Activated naive CD4-positive, alpha-beta T cell treated with Interleukin-2 at 50 U/mL for 16 hours (primary cell): ENCODE measurements at places on chromosomes 16 and 17.

DNA sequence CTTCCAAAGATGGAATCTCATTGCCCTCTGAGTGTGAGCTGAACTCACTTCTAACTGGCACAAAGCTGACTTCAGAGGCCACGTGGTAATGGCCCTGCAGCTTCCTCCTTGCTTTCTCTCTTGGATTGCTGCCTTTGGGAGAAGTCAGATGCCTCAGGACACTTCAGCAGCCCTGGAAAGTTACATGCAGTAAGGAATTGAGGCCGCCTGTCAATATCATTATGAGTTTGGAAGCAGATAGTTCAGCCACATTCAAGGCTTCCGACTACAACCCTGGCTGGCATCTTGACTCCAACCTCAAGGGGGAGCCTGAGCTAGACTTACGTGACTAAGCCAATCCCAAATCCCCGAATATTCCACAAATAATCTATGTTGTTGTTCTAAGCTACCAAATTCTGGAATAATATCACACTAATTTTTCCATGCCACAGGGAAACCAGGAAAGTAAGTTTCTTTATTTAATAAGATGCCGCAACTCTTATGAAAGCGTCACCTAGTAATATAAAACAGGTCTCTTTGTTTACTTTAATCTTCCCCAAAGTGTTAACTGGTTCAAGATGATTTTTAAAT lies 13.6 kb downstream of the CEP20 start:
- DNase-seq: peak; percentile 3

DNA sequence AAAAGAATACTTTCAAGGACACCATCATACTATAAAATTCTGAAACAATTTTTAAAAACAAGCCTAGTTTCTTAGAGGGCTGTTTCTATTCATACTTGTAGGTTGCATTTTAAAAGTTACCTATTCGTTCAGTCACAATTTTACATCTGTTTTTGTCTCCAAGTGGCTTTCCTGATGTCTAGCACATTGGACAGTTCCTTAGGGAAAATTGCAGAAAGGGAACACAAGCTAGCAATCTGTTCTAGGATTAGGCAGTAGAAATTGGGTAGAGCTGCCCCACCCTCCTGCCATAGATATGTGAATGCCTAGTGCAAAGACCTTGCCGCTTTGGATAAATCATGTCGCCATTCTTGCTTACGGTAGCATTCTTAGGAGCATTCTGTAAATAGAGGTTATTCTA lies 358.9 kb downstream of the RBFOX1 start:
- DNase-seq: no peak

GRCh38 chr17:27882162-27882840 lies 10.9 kb downstream of the LYRM9 start:
- no peak for DNase-seq

GRCh38 chr16:4654011-4654963 lies 29.7 kb downstream of the MGRN1 start:
- DNase-seq: no peak

- no peak for DNase-seq
Measured at GRCh38 chr16:67805718-67806427, 487 bp downstream of the RANBP10 start.

GRCh38 chr17:61065263-61065773 lies 334.3 kb upstream of the TBX2 start:
- no peak for DNase-seq

GRCh38 chr16:239948-240277 lies 5.3 kb downstream of the FAM234A start:
- DNase-seq: no peak

- no peak for DNase-seq
Measured at GRCh38 chr17:50363217-50364060, 9.5 kb downstream of the MRPL27 start.

DNA sequence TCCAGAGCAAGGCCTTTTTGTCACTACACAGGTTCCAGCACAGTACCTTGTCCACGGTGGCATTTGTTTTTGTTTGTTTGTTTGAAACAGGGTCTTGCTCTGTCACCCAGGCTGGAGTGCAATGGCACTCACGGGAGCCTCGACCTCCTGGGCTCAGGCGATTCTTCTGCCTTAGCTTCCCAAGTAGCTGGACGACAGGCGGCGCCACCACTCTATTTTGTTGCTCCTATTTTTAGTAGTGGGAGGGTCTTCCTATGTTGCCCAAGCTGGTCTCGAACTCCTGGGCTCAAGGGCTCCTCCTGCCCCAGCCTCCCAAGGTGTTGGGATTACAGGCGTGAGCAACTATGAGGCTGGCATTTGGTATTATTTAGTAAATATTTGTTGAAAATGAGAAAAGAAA lies 10.3 kb downstream of the MRC2 start:
- DNase-seq: no peak

- no peak for DNase-seq
Measured at GRCh38 chr16:81629034-81629802, 149.9 kb upstream of the PLCG2 start.
